ENCODE measurements at places on chromosomes 16 and 17. TPM values are rescaled to one million over a fixed set of nuclear protein-coding genes. Genes with fewer than 3 reads are reported as not detected.

GRCh38 chr16:12479751-12480150 is 323.9 kb downstream of the CPPED1 start:
- DNase-seq = no peak

DNA sequence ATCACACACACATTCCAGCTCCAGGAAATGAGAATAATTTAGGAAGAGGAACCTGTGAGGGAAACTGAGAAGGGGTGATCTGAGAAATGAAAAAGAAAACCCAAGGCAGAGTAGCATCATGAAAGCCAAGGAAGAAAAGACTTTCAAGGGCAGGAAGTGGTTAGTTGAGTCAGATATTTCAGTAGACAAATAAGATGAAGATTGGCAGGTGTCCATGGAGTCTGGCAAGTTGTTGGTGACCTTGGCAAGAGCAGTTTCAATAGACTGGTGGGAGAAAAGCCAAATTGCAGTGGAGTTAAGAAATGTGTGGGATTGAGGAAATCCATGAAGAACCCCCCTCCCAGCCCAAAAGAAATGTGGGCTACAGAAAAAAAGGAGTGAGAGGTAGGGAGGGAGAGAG is 10.7 kb downstream of the GNAO1 start:
- no peak for DNase-seq

GRCh38 chr16:28087675-28088300 is 24.3 kb upstream of the GSG1L start:
- no peak for DNase-seq

DNA sequence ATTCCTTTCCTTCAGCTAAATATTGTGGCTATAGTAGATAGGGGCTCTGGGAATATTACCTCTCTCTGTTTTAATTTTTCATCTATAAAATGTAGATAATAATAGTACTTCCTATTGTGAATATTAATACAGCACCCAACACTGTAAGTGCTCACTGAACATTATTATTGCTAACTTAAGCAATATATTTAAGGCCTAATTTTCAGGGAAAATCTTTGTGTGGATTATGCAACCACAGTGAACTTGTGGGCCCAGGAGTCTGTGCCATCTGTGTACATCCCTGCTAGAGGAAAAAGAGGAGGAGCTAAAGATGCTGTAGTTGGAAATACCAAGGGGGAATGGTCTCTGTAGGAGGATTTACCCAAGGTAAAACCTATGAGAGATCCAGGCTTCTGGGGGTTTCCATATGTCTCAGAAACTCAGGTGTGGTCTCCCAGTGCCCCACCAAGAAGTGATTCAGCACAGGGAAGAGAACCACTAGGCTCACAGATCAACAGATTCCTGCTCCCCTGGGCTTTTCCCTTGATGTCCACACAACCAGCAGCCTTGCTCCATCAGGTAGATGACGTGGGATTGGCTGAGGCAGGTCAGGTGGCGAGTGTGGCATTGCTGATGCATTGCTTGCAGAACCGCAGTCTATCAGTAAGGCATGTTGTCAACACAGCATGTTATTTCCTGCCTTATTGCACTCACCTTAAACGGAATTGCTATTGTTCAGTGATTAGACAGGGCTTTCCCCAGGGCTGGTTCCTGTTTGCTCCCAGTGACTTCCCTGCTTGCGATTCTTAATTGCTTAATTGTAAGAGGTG is 1.6 kb upstream of the N4BP1 start:
- peak; percentile 80 for DNase-seq

DNA sequence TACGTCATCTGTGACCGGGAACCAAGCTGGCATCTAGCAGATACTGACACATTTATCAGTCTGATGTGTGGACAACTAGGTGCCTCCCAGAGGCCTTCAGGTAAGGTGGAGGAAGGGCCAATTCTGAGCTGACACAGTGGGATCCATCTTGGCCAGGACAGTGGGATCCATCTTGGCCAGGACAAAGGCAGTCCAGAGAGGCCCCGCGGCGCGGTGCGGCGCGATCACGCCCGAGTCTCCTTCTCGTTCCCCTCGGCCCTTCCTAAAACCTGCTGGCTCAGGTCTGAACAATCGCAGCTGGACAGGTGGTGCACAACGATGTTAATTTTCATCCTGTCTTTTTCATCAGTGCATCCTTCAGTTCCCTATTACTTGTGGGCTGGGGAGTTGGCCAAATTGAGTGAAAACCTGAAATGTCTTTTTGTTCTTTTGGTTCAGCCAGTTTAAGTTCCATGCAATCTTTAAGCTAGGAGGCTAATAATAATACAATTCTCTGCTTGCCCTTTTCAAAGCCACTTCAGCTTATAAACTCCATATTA is 486 bp upstream of the WSB1 start:
- no peak for DNase-seq

GRCh38 chr16:17145029-17145428 is 325.7 kb downstream of the XYLT1 start:
- no peak for DNase-seq

The TPSD1 gene
- 0.54 TPM for total RNA-seq

The OR1A1 gene
- not detected for total RNA-seq

The CBX2 gene
- 4.2 TPM for total RNA-seq

The MGAT5B gene
- not detected for total RNA-seq

The EXOC3L1 gene
- total RNA-seq = 4.1 TPM

Measured in Right ventricle myocardium inferior (tissue), 1 donor.